ENCODE measurements at places on chromosomes 7 and 10.

GRCh38 chr10:86821388-86821999 lies 65.1 kb downstream of the BMPR1A start:
- no peak for DNase-seq

GRCh38 chr10:118521415-118522117 lies 73.9 kb downstream of the PRLHR start:
- no peak for DNase-seq

DNA sequence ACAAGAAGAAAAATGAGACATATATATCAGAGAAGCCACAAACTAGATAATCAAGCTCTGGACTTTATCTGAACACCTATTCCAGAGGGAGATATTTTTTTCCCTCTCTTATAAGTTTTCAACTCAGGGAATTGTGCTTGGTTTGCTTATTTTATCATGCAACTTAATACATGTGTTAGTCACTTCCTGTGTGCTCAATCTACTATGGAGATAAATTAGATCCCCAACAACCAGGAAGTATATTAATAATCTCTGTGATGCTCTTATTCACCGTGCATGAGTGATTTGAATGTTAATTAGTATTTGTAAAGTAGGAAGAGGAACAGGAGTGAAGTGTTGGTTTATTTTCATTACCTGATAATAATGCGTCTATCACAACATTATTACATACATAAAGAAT lies 38.8 kb upstream of the ZNF365 start:
- no peak for DNase-seq

- DNase-seq, result no peak
Observed at GRCh38 chr7:25663877-25664276, 435.6 kb upstream of the NPVF start.

DNA sequence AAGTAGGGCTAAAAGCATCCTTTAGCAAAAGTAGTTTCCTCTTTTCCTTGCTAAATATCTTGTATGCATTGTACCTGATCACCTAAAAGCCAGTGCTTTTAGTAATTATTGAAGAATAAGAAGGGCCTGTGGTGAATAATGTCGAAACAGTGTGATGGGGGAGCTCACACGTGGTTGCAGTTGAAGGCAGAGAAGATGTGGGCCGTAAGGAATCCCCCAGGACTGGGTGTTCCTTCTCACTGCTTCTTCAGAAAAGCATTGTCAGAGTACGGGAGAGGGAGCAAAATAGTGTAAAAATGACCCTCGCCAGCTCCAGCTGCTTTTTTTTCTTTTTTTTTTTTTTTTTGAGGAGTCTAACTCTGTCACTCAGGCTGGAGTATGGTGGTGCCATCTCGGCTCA lies 201.1 kb downstream of the NSUN6 start:
- DNase-seq, result no peak

DNA sequence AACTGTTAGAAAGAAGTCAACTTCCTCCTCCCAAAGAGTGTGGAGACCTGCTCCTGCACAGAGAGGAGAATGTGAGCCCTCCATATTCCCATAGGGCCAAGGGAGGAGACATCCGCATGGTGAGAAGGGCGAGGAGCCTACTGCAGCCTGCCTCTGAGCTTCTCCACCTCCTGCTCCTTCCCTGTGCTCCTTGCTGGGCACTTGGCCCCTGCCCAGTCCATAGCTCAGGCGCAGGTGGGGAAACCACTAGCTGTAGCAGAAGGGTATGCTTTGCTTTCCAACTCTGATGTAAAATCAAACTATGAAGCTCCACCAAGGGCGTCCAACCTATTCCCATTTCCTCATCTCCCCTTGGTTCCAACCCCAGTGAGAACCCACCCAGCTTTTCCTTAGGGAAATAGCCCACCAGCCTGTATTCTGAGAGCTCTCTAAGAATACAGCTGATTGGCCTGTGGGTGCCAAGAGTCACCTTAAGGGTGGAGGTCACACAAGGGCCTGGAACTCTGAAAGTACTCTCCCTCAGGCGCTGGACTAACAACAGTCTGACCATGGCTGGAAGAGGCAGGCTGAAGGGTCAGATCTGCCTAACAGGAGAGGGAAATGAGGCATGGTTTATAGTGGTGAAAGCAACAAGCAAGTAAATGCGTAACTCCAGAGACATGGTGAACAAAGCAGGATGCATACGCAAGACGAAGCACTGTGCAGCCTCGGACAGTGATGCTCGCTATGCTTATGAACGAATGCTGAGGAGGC lies 13.9 kb downstream of the ZNF488 start:
- DNase-seq, result no peak

DNA sequence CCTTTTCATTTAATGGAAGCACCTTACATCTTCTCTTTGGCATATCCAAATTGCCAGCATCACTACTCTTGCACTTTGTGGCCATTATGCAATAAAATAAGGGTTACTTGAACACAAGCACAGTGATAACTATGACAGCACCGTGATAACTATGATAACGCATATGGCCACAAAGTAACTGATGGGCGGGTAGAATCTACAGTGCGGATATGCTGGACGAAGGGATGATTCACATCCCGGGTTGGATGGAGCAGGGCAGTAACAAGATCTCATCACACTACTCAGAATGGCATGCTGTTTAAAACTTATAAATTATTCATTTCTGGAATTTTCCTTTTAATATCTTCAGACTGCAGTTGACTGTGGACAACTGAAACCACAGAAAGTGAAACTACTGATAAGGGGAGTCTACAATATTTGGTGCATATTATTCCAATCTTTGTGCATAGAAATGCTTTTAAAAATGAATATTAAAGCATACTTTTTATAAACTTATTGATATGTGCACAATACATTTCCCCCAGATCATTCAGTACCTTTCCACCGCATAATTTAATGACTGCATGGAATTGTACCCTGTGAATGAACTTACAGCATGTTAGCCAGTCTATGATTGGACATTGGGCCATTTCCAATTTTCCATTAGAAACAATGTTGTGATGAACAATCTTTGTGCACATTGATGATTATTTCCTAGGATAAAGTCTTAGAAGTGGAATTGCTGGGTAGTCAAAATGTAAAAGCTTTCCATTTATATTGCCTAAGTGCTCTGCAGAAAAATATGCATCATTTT lies 136.4 kb downstream of the WNT2 start:
- no peak for DNase-seq

- no peak for DNase-seq
Observed at GRCh38 chr7:87575521-87575920, 25.2 kb downstream of the ABCB1 start.

DNA sequence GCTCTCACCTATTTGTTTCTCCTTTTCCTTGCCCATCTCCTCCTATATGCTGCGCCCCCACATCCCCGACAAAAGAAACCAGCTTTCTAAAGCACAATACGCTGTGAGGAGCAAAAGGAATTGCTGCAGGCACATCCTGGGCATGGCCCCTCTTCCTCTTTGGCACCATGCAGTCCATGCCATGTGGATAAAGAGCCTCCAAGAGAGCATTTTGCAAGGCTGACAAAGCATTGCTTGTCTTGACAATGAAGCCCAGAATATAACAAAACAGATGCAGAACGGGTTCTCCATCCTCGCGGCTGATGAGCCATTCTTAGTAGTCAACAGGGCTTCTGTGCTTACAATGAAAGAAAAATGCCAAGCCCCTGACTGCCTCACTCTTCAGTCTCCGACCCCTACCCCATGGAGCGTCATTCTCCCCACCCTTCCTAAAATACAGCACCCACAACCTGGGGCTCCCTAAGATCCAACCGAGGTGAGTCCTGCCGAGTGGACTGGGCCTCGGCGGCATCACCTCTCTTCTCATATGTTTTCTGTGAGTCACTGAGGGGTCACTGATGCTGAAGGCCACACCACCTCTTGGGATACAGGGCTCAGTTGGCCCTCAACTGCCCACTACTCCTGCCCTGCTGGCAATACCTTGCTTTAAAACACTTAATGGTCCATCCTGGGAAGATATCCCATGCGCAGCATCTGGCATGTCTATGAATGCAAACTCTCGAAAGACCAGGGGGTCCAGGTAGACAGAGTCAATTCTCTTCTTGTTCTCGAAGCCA lies 47.5 kb downstream of the GSDME start:
- DNase-seq, result no peak

DNA sequence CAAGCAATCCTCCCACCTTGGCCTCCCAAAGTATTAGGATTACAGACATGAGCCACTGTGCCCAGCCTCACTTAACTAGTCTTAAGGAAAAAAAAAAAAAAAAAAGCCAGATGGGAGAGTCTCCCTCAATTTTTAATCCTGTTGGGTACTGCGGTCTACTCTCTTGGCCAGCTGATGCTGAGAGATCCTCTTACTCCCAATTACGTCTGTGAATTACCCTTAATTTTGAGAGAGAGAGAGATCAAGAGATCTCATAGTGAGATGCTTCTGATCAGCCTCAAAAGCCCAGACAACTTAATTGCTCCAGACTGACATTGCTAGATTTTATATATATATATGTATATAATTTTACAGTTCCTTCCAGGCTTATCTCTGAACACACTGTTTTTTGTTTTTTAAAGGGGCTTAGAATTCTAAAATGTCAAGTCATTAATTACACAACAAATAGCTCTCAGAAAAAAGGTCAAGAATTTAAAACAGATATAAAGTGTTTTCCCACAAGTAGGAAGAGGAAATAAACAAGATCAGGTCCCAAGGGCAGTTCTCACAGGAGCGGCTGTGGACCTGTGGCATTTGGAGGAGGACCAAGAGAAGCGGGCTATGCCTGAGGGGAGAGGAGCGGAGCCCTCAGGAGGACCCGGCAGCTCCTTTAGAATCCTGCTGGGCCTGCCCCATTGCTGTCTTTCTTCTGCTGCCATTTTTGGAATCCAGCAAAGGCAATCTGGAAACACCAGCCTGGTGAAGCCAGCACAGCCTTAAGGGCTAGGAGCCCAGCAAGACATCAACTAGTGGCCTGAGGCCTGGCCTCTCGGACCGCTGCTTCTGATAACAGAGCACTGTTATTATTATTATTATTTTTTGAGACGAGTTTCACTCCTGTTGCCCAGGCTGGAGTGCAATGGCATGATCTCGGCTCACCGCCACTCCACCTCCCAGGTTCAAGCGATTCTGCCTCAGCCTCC lies 30.1 kb downstream of the DENND2A start:
- DNase-seq, result no peak

GRCh38 chr7:123994449-123994848 lies 38.4 kb downstream of the TMEM229A start:
- no peak for DNase-seq

Measured in AG04449 (cell line).